ENCODE measurements at places on chromosomes 11 and 22. TPM values are rescaled to one million over a fixed set of nuclear protein-coding genes. Genes with fewer than 3 reads are reported as not detected.

Gene TEX12
- polyA plus RNA-seq = not detected

DNA sequence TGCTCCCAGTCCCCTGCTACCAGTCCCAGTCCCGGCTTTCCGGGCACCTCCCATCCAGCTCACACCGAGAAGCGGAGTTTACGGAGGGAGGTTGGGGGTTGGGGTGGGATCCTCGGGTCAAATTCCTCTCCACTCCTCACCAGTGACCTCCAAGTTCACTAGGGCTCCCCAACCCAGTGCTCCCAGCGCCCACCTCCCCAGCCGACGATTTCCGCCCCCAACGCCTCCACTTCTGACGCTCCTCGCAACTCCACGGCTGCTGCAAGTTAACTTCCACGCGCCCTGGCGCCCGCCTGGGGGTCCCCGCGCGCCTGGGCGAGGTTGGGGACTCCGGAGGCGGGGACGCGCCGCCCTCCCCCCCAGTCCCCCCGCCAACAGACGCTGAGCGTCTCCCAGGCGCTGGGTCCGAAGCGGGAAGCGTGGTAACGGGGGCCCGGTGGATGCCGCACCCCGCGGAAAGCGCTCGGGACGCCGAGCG lies 526 bp downstream of the TPST2 start:
- no peak for DNase-seq

GRCh38 chr11:107719073-107719472 lies 7.2 kb upstream of the SLN start:
- DNase-seq = no peak

DNA sequence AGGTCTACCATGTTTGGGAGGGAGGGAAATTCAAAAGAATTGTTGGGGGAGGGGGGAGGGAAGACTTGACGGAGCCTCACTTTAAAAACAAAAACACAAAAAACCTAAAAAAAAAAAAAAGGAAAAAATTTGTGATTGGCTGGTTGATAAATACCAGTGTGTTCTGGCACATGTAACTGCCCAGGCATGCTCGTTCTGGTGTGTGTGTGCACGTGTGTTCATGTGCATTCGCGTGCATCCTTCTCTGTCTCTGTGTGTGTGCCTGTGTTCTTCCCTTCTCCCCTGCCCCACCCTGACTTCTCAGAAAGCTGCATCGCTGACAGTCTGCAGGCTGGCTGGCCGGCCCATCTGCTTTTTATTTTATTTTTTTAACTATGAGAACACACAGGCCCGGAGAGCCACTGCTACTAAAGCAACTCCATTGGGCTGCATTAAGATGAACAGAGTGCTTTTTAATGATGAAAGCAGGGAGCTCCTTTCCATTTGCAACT lies 22.6 kb upstream of the ADSL start:
- no peak for DNase-seq

Gene MMP11
- 21.9 TPM for polyA plus RNA-seq

DNA sequence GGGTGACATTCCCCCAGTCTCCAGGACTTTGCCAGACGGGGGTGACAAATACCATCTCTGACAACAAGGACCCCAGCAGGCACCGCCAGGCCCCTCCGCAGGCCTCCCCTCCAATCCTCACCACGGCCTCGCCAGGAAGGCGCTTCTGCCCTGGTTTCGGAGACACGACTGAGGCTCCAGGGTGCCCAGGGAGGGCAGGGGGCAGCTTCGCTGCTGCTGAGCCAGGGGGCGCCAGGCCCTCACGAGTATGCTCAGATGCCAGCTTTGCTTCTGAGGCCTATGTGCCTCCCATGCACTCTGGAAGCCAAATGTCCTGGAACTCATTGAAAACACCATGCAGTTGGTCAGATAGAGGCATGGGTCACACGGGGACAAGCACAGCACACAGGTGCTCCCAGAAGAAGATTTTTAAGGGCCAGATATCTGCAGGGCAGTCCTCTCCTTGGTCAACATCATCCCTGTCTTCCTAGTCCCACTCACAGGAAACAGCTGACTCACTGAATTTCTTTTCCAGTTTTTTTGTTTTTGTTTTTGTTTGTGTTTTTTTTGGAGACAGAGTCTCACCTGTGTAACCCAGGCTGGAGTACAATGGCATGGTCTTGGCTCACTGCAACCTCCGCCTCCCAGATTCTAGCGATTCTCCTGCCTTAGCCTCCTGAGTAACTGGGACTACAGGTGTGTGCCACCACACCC lies 19.9 kb downstream of the BID start:
- no peak for DNase-seq

DNA sequence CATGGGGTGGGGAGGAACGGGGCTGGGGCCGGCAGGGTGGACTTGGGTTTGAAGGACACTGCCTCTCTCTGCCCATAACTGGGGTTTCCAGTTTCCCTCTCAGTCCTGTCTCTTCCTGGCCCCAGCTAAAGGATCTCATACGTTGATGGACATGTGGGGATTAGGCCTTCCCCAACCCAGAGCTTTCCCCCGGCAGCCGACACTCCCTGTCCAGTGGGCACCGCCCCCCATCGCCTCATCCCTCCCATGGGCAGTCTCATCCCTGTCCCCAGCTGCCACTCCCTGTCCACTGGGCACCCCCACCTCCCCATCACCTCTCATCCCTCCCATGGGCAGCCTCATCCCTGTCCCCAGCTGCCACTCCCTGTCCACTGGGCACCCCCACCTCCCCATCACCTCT lies 22.2 kb upstream of the ACR start:
- DNase-seq = no peak

GRCh38 chr11:110828086-110828485 lies 115.8 kb upstream of the ARHGAP20 start:
- no peak for DNase-seq

Gene OR5P2
- not detected for polyA plus RNA-seq

DNA sequence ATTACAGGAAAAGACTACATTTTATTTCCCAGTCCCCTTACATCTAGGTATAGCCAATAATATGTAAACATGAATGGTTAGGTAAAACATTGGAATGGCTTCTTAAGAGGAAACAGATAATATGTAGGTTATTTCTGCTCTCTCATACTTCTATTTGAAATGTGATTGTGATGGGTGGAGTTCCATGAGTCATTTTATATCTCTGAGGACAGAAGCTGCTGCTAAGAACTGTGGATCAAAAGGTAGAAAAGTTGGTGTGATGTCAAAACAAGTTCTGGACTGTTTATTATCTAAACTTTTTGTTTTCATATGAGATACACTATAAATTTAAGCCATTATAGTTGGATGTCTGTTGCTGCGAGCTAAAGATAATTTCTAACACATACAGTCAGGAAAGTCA lies 799.4 kb upstream of the TENM4 start:
- no peak for DNase-seq

GRCh38 chr22:25598609-25599008 lies 34.1 kb downstream of the GRK3 start:
- DNase-seq = no peak

DNA sequence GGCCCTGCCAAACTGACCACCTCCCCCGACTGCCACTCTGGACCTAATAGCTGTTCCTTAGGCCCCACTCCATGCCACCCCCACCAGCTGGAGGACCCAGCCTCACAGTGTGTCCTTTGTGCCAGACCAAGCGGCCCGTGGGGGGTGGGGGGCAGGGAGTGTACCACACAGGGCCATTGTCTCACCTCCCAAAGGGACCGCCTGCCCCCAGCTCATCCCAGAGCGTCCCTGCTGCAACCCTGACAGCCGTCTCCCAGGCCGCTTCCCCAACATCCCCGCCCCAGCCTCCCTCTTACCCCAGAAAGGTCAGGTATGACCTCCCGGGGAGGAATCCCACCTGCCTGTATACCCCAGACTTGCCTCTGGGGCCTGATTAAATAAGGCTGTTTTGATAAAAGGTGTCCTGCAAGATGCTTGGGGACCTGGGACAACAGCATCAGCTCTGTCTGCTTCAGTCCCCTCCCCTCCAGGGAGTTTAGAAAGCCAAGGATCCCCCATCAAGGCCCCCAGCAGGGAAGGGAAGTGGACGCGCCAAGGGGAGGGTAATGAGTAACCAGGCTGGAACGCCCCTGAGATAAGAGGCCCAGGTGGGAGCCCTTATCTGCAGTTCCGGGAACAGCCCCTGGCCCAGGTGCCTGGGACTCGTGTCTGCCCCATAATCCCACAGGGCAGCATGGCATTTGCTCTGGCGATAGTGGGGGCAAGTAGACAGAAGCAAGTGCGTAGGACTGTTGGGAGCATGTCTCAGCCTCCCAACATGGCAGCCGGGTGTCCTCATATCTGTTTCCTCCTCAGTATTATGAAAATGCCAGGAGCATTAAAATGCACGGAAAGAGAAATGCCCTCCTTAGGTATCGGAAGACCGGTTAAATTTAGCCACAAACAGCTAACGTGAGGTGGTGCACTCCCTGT lies 9.0 kb downstream of the CDC42EP1 start:
- DNase-seq = no peak

Gene CREBZF
- polyA plus RNA-seq = 123 TPM

GRCh38 chr11:35304386-35304775 lies 115.0 kb downstream of the SLC1A2 start:
- no peak for DNase-seq

- no peak for DNase-seq
These were observed 774 bp downstream of the APOBEC3D start for GRCh38 chr22:39021552-39022250.

Gene OR10S1
- not detected for polyA plus RNA-seq

DNA sequence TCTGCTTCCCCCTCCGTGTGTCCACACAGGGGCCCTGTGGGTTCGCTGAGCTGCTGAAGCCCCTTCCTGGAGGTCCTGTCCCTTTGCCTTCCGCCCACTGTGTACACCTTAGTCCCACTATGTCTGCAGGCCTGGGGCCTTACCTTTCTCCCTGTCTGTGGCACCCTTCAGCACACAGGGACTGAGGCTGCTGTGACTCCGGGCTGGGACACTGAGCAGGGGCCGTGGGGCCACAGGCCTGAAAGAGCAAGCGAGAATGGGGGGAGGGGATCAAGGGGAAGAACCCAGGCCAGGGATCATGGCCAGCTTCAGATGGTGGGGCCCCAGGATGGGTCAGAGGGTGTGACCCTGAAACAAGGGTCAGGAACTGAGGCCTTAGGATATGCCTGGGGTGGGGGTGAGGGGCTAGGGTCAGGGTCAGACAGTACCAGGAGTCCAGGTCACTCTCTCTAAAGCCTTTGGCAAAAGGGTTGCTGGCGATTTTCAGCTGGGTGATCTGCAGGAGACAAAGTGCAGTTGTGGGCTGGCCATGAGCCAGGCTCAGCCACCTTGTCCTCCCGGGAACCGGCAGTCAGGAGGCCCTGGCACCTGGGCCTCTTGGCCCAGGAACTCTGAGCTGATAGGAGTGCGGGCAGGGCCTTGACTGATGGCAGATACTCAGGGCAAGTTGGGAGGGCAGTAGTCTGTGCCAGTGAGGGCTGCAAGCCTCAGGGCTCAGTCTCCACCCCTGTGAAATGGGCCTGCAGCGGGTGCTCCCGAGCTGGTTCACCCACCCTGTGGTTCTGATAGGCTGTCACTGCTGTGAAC lies 2.6 kb upstream of the NUDT8 start:
- no peak for DNase-seq

Gene KCNE3
- 35.0 TPM for polyA plus RNA-seq

Gene MAPK8IP1
- polyA plus RNA-seq = 9.6 TPM

- DNase-seq = no peak
These were observed 26.0 kb downstream of the RELT start for GRCh38 chr11:73401924-73402833.

DNA sequence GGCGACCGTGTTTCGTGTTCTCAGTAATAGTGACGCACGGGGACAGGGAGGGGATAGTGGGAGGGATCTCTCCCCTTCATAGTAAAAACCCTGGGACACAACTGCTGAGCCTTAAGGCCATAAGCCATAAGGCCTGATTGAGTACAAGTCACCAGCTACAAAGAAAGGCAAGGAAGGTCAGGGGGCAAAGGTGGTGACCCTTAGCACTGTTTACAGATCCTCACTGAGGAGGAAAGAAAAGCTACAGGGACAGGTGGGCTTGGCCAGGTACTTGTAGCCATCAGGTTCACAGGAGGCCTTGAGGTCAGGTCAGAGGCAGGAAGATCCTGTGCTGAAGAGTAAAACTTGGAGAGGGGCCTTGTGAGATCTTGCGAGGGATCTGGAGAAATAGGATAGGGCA lies 15.1 kb upstream of the AMPD3 start:
- DNase-seq = no peak
